ENCODE measurements at places on chromosomes 1 and 21.
A peak's percentile ranks its signal among the peaks of the same experiment; 100 is the strongest.

DNA sequence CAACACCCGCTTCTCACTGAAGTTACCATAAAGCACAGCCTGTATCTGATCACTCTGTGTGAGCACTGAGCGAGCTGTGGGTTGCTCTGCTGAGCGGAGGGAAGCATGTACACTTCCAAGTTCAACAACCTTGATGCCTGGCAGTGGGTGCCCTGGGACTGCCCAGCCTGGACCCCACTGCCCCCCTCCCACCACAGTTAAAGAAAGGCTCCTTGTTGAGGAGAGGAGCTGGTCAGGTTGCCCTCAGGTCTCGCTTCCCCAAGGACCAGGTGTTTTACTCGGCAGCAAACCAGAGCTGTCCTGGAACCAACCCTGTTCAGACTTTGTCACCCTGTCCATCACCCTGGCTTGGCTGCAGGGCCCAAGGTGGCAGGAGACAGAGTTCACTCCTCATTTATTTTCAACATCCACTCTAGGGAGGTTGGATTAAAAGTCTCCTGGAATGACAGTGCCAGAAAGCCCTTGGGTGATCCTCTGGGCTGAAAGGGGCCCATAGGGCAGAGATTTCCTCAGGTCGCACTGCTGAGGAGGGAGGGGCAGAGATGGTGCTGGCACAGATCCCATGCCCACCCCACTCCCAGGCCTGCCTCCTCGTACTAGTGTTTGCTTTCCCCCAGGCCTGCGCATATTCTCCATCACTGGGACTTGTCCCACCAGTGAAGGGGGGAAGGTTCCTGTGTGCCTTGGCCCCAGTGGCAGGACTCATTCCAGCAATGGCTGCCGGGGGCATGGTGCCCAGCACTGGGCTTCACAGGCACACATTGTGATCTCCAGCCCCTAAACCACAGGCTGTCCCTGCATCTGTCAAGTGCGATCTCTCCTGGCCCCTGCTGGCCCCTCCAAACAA lies 101.7 kb downstream of the TRABD2B start:
- no peak overlapping the region for H3K4me3 ChIP-seq
- H3K36me3 ChIP-seq: no peaks in the 10 kb centered on the region
- peak overlapping the region; percentile 82 for H3K27ac ChIP-seq
- peaks cover 13% of the 10 kb centered on the region for H3K4me1 ChIP-seq

DNA sequence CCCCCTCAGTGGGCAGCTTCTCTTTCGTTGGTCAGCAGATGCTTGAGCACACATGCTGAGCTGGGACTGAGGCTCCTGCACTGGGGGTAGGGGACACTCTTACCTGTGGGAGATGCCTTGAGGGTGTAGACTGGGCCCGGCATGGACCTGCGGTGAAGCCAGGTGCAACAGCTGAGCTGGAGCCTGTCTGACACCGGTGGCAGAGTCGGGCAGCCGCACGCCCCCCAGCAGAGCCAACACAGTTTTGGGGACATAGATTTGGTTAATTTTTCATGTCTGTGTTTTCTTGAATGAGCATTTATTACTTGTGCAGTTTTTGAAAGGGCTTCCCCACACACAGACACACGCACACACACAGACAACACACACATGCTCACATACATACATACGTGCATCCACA lies 5.9 kb upstream of the HES5 start:
- no peak for DNase-seq
- no peak overlapping the region for H3K27ac ChIP-seq
- H3K4me3 ChIP-seq: no peak overlapping the region
- no peaks in the 10 kb centered on the region for H3K27me3 ChIP-seq
- H3K4me1 ChIP-seq: peaks cover 44% of the 10 kb centered on the region

DNA sequence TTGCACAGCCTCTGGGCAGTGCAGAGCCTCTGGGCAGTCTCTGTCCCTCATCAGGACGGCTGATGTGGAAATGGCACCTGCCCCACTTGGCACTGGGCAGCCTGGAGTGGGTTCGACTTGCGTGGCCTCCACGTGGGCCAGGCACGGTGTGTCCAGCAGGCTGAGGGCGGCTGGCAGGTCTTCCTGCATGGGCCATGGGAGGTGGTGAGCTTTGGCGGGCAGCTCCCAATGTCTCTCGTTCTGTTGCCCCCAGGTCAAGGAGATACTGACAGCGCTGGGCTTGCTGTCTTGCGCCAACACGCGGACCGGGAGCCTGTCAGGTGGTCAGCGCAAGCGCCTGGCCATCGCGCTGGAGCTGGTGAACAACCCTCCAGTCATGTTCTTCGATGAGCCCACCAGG lies 33.2 kb downstream of the TFF3 start:
- H3K36me3 ChIP-seq: peaks cover 11% of the 10 kb centered on the region
- no peak for DNase-seq
- no peak overlapping the region for H3K27ac ChIP-seq
- H3K4me1 ChIP-seq: no peaks in the 10 kb centered on the region

DNA sequence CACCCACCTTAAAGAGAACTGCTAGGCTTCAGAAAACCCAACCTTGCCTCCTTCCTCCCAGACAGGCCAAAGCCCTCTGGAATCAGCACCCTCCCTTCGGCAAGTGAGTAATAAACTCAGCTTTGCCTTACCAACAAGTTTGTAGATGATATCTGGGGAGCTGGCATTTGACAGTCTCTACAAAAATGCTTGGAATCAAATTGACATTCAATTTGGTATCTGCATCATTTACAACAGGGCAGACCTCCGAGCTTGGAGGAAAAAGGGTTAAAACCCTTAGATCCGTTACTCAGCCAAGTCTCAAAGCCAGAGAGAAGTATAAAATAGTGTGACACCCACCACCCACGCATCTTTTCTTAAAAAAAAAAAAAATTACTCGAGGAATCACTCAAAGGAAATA lies 149.3 kb upstream of the EDN2 start:
- H3K36me3 ChIP-seq: no peaks in the 10 kb centered on the region
- DNase-seq: no peak
- H3K4me3 ChIP-seq: no peak overlapping the region
- no peaks in the 10 kb centered on the region for H3K27me3 ChIP-seq
- peaks cover 8% of the 10 kb centered on the region for H3K4me1 ChIP-seq
- H3K27ac ChIP-seq: no peak overlapping the region

GRCh38 chr1:14371771-14372497 lies 226.6 kb upstream of the KAZN start:
- H3K27me3 ChIP-seq: no peaks in the 10 kb centered on the region
- H3K36me3 ChIP-seq: no peaks in the 10 kb centered on the region
- H3K4me1 ChIP-seq: peaks cover 16% of the 10 kb centered on the region
- H3K4me3 ChIP-seq: no peak overlapping the region
- DNase-seq: no peak

- no peak for DNase-seq
- peaks cover 31% of the 10 kb centered on the region for H3K36me3 ChIP-seq
- no peak overlapping the region for H3K27ac ChIP-seq
- H3K27me3 ChIP-seq: no peaks in the 10 kb centered on the region
- no peaks in the 10 kb centered on the region for H3K4me1 ChIP-seq
These were observed 25.1 kb downstream of the POFUT2 start for GRCh38 chr21:45262616-45263015.

- no peak for DNase-seq
- no peak overlapping the region for H3K4me3 ChIP-seq
- no peaks in the 10 kb centered on the region for H3K4me1 ChIP-seq
- H3K27ac ChIP-seq: no peak overlapping the region
These were observed 6.5 kb downstream of the TTLL10 start for GRCh38 chr1:1179983-1180861.

DNA sequence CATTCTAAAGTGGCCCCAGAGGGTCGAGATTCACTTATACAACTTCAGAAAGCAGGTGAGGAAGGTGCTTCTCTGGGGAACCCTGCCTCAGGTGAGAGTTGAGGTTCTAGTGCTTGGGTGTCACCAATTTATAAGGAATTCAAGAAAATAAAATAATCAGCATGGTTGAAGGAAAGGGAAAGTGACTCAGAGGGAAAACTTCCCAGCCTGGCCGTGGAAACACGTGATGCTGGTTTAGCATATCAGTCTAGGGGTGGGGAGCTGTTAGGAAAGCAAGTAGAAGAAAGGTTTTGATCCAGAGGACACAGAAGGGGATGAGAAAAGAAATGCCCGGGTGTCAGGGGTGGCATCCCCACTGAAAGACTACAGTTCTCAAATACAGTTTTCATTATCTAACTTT lies 37.7 kb upstream of the TMEM125 start:
- H3K4me3 ChIP-seq: peak overlapping the region; percentile 35
- H3K27me3 ChIP-seq: no peaks in the 10 kb centered on the region
- DNase-seq: peak; percentile 64
- H3K36me3 ChIP-seq: no peaks in the 10 kb centered on the region
- peaks cover 14% of the 10 kb centered on the region for H3K4me1 ChIP-seq

DNA sequence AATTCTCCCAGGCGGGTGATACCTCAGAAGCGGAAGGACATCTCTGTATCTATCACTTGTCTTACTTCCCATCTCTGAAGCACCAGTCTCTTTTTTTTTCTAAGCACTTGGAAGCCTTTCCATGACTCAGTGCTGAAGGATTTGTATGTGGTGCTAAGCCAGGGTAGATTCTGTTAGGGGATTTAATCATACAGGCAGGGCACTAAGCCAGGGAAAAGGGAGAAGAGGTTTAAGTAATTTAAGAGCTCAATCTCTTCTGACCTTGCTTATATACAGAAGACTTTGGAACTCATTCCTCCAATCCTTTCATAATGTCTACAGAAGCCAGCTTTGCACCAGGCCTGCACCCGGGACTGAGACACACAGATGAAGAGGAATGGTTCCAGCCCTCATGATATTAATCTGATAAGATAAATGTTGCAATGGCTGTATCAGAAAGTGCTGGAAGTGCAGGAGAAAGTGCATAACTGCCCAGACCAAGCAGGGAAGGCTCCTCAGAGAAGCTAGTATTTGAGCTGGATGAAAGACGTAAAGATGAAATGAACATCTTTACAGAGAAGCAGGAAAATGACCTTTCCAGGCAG lies 11.0 kb downstream of the FAM163A start:
- no peak overlapping the region for H3K27ac ChIP-seq
- H3K4me3 ChIP-seq: no peak overlapping the region
- no peaks in the 10 kb centered on the region for H3K4me1 ChIP-seq
- peak; percentile 69 for DNase-seq
- peaks cover 16% of the 10 kb centered on the region for H3K27me3 ChIP-seq
- peaks cover 4% of the 10 kb centered on the region for H3K36me3 ChIP-seq

- no peak overlapping the region for H3K27ac ChIP-seq
- H3K27me3 ChIP-seq: no peaks in the 10 kb centered on the region
- DNase-seq: no peak
- peaks cover 5% of the 10 kb centered on the region for H3K4me1 ChIP-seq
- no peak overlapping the region for H3K4me3 ChIP-seq
- H3K36me3 ChIP-seq: peaks cover 29% of the 10 kb centered on the region
These were observed 4.3 kb upstream of the CPLANE2 start for GRCh38 chr1:16241221-16241708.

- DNase-seq: no peak
- no peaks in the 10 kb centered on the region for H3K4me1 ChIP-seq
- no peaks in the 10 kb centered on the region for H3K27me3 ChIP-seq
- no peak overlapping the region for H3K27ac ChIP-seq
- peaks cover 6% of the 10 kb centered on the region for H3K36me3 ChIP-seq
These were observed 1223.9 kb downstream of the BRINP3 start for GRCh38 chr1:189253601-189254350.

DNA sequence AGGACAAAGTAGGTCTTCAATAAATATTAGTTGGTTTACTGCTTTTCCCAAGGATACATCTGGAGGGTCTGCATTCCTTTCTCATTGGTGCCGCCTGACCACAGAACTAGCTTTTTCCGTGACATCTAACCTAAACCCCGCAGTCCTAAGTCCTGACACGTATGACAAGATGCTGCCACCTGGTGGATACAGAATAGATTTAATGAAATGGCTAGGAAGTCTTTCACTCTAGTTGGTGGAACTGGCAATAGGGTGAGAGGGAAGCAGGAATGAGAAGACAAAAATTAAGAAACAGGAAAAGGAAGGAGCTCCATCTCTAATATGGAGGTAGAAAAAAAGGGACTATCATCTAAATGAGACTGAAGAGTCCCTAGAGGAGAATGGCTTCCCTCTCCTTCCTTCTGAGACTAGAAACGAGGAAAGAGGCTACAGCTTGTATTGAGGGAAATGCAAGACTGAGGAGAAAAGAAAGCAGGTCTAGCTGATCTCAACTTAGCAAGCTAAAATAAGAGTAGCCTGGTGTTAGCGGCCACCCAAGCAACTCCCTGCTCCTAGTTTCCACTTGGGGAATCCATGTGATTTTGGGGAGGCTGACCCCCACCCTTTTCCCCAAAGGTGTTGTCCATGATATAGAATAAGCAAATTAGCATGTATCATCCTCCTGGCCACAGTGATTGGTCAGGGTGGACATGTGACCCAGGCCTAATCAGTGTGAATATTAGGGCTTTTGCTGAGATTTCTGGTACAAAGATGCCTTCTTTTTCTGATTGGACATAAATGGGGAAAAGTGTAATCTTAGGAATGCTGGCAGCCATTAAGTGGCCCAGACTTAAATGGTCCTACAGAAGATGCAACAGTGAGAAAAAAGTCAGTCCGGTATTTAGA lies 5.9 kb downstream of the RFX5 start:
- no peak overlapping the region for H3K27ac ChIP-seq
- H3K4me3 ChIP-seq: no peak overlapping the region

DNA sequence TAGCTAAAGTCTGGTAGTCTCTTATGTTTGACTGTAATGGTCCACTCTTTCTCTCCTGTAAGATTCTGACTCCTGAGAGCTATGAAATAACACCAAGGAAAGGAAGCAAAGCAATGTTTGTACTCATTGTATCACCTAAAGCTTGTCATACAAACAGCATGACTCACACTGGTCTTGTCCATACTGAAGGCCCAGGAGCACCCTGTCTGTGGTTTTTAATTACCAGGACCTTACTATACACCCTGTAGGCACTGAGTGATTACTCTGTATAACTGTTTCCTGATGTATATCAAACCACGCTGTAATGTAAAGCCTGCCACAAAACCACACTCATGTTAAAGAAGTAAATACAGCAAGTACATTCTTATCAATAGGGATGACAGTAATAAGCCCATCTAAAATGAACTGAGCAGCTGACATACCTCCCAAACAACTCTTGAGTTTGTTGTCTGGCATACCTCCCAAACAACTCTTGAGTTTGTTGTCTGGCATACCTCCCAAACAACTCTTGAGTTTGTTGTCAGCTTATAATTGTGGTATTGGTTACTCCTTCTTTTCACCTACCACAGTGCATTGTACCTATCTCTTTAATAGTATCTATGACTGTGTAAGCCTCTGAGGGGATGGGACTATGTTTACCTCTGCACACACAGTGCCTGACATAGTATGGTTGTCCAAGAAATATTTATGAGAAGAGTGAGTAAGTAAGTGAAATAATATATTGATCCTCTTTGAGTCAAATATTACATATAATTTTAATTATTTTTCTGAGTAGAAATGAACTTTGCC lies 11.6 kb upstream of the TNFSF18 start:
- peaks cover 14% of the 10 kb centered on the region for H3K4me1 ChIP-seq
- no peaks in the 10 kb centered on the region for H3K27me3 ChIP-seq
- H3K27ac ChIP-seq: peak overlapping the region; percentile 40
- H3K36me3 ChIP-seq: no peaks in the 10 kb centered on the region

DNA sequence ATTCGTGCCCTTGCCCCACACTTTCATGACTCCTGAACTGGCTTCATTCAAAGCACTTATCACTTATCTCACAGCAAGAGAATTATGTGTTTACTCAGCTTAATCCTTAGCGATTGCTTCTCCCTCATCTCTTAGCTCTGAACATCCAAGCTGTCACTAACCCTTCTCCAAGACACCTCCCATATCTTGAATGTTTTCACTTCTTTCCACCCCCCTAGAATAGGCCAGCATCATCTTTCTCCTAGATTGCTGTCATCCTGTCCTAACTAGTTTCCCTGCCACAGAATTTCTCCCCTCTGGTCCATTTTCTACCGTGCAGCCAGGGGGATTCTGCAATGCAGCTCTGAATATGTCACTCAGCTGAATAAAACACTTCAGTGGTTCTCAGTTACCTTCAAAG lies 68.6 kb upstream of the SPATA6 start:
- no peak overlapping the region for H3K4me3 ChIP-seq
- no peak for DNase-seq
- peaks cover 36% of the 10 kb centered on the region for H3K27me3 ChIP-seq
- no peaks in the 10 kb centered on the region for H3K4me1 ChIP-seq
- no peak overlapping the region for H3K27ac ChIP-seq

Data from MCF 10A (cell line).